ENCODE measurements at places on chromosomes 6 and 20. TPM values are rescaled to one million over a fixed set of nuclear protein-coding genes. Genes with fewer than 3 reads are reported as not detected.
A peak's percentile ranks its signal among the peaks of the same experiment; 100 is the strongest.

- no peak overlapping the region for H3K4me3 ChIP-seq
- H3K27me3 ChIP-seq: no peaks in the 10 kb centered on the region
- DNase-seq: no peak
- no peak overlapping the region for H3K27ac ChIP-seq
- no peaks in the 10 kb centered on the region for H3K36me3 ChIP-seq
- H3K4me1 ChIP-seq: no peaks in the 10 kb centered on the region
These were observed 145.7 kb upstream of the RREB1 start for GRCh38 chr6:6962086-6962485.

The HTR1E gene
- not detected for total RNA-seq

The FYN gene
- 98.7 TPM for total RNA-seq

DNA sequence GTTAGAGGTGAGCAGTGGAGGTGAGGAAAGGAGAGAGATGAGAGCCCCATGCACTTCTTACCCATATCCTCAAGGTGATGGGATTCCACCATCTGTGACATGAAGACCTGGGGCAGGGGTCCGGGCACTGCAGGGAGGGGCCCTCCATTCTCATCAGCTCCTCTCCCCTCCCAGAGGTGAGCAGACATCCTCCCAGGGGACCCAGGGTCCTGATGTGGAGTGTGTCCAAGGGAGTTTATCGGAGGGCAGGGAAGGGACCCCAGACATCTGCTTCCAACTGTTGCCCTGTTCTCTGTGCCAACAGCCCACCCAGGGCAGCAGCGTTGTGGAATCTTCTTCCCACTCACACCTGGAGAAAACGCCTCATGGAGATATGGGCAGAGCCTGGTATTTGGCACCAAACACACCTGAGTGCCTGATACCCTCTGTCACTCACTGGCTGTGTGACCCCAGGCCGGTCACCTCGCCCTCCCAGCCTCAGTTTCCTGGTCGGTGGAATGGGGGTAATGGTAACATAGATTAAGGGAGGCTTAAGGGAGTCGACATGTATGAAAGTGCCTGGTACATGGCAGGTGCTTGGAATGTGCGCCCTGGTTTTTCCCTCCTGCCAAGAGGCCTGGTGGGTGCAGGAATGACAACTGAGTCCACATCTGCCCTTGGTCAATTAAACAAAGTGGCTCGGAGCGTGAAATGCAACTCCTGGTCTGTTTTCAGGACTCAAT is 227.9 kb downstream of the PREX1 start:
- no peak overlapping the region for H3K27ac ChIP-seq
- no peak for DNase-seq
- H3K4me3 ChIP-seq: no peak overlapping the region
- no peaks in the 10 kb centered on the region for H3K4me1 ChIP-seq

DNA sequence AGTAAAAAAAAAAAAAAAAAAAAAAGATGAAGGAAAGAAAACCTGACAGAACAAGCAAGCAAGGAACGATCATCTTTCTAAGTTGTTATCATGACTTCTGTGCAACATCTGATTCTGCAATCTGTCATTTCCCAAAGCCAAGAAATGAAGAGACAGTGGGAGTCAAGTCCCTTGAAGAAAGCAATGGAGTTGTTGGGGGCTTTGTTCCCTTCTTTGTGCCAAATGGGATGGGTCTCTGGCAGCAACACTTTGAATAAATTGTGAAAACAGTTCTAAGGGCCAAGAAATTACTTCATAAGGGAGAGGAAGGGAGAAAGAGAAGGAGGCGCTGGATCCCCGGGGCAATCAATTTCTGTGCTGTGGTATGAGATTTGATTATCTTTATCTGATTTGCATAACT is 33.3 kb upstream of the RSPO3 start:
- no peak for DNase-seq
- no peaks in the 10 kb centered on the region for H3K4me1 ChIP-seq
- no peak overlapping the region for H3K4me3 ChIP-seq
- no peaks in the 10 kb centered on the region for H3K36me3 ChIP-seq
- no peaks in the 10 kb centered on the region for H3K27me3 ChIP-seq
- no peak overlapping the region for H3K27ac ChIP-seq

The MEP1A gene
- not detected for total RNA-seq

DNA sequence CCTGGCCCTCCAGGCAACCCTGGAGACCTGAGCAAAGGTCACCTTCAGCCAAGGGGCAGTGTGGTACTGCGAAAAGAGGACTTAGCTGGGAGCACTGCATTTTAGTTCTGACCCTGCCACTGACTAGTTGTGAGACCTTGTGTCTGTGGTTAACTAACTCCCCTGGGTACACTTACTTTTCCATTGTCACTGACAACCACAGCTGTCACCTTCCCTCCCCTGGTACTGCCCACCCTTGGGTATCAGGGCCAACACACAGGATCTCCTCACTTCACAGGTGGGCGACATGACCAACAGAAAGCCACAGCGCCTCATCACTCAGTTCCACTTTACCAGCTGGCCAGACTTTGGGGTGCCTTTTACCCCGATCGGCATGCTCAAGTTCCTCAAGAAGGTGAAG is 21.6 kb upstream of the GNRH2 start:
- H3K4me1 ChIP-seq: no peaks in the 10 kb centered on the region
- H3K27me3 ChIP-seq: no peaks in the 10 kb centered on the region
- H3K4me3 ChIP-seq: no peak overlapping the region
- H3K36me3 ChIP-seq: peaks cover 53% of the 10 kb centered on the region
- no peak overlapping the region for H3K27ac ChIP-seq

DNA sequence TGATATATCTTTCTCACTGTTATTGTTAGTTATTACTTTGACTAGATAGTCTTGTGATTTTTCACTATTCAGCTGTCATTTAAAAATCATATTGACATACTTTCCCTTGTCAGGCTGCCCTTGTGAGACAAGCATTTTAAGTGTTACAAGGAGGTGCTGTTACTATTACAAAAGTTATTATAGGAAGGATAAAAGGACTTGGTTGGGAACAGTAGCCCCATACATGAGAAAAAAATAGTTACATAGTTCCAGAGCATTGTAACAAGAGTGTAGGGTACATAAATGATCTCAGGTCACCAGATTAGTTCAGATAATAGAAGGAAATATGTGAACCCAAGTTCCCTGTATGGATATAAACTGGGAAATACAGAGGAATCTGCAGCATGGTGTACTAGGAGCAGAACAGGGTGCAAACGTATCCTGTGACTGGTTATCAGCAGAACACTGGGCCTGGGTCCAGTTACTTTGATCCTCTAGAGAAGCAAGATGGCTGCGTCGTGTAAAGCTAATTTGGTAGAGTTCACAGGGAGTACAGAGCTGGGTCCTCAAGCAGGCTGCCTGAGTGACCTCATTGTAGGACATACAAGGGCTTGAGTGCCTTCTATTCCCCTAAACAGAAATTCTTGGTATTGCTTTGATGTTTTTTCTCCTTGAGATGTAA is 38.5 kb upstream of the HDDC2 start:
- no peak overlapping the region for H3K4me3 ChIP-seq
- H3K27me3 ChIP-seq: no peaks in the 10 kb centered on the region

The ZSCAN31 gene
- total RNA-seq: 14.5 TPM

DNA sequence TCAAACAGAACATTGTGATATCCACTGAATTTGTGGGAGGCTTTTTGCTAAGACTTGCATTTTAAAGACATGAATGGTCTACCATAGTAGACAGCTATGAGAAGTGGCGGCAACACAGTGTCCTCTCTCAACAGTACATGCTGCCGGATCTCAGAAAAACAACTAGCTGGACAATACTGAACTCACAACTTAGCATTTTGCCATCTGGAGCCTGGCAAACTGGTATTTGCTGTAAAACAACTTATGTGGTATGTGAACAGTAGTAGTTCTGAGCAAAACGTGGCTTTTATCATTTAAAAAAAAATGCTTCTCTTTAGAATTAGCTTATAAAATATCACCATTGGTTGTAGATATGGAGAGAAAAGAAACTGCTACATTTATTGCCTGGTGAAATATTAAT is 3.3 kb upstream of the PXDC1 start:
- no peaks in the 10 kb centered on the region for H3K27me3 ChIP-seq
- H3K36me3 ChIP-seq: no peaks in the 10 kb centered on the region
- H3K4me1 ChIP-seq: no peaks in the 10 kb centered on the region
- DNase-seq: no peak

- no peak overlapping the region for H3K27ac ChIP-seq
- DNase-seq: no peak
- H3K27me3 ChIP-seq: no peaks in the 10 kb centered on the region
- H3K36me3 ChIP-seq: no peaks in the 10 kb centered on the region
These were observed 100.0 kb downstream of the ATG5 start for GRCh38 chr6:106225581-106225980.

The ILRUN gene
- 89.8 TPM for total RNA-seq

DNA sequence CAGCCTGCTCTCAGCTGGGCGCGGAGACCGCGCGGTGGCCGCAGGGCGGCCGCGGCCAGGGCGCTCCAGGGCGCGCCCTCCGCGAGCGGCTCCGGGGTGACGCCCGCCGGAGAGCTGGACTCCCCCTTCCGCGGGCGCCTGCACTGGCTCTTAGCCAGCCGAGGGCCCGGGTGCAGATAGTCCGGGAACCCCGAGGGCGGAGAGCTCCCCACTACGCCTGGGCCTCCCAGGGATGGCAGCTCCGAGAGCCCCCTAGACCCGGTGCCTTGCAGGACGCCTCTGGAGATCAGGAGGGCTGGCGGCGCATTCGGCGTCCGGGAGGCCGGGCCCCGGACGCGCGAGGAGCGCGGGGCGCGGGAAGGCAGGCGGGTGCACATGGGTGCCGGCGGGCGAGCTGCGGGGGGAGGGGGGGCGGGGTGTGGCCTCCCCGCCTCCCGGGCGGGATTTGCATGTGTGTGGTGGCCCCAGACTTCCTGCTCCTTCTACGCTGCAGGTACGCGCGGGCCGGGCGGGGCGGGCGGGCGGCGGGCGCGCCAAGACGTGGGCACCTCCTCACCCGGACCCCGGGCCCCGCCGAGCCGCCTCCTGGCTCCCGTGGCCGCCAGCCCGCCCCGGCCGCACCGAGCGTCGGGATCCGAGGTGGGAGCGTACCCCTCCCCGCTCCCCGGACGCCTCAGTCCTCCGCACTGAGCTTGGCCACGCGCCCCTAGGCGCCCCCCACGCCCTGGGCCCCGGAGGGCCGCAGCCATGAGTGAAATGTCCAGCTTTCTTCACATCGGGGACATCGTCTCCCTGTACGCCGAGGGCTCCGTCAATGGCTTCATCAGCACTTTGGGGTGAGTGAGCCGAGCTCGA is at the start of gene ITPR3:
Gene ITPR3, plus strand, starts transcription at position 467 of the 855 bp plus-strand sequence. Its CDS starts 281 bp downstream, at position 748.
- H3K4me3 ChIP-seq: peak within 1 kb of the TSS; percentile 65
- H3K27ac ChIP-seq: peak within 1 kb of the TSS; percentile 76
- H3K36me3 ChIP-seq: no peaks in the 10 kb centered on the region
- no peaks in the 10 kb centered on the region for H3K4me1 ChIP-seq
